ENCODE measurements at places on chromosomes 7 and 10.

- DNase-seq, result peak; percentile 32
Measured at GRCh38 chr10:69644658-69645295, 14.7 kb downstream of the FAM241B start.

GRCh38 chr10:124221356-124222317 is 128.2 kb upstream of the CHST15 start:
- no peak for DNase-seq

DNA sequence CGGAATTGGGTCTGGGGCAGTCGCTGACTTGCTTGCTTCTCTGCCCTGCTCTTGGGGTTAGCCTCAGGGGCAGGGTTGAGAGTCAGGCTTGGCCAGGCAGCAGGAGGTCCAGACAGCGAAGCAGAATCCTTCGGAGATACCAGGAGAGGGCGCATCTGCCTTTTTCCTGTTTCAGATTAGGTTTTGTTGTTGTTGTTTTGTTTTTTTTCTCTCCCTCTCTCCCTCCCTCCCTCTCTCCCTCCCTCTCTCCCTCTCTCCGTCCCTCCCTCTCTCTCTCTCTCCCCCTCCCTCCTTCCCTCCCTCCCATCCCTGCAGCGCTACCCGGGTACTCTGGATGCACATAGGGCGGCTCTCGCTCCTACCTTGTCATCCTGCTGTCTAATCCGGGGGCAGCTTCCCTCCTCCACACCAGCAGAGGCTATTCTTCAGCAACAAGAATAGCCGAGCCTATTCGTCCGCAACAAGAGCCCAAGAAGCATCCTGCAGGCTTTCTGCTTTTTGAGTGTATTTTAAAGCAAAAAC is 758 bp upstream of the OPTN start:
- no peak for DNase-seq

DNA sequence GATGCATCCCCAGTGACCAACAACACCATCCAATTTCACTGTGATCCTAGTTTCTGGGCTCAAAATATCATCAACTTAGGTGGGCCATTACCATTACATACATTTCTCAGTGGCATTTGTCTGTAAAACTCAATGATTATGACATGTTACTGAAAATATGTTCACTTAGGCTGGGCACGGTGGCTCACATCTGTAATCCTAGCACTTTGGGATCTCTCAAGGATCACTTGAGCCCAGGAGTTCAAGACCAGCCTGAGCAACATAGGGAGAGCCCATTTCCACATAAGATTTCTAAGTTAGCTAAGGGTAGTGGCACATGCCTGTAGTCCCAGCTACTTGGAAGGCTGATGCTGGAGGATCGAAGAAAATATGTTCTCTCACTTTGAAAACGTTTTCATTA is 91.0 kb downstream of the TRIM24 start:
- DNase-seq, result no peak

- no peak for DNase-seq
Measured at GRCh38 chr10:128440513-128441160, 314.4 kb upstream of the MKI67 start.

- DNase-seq, result no peak
Measured at GRCh38 chr10:14770927-14771326, 3.8 kb downstream of the FAM107B start.

- DNase-seq, result no peak
Measured at GRCh38 chr10:101451261-101451660, 97.3 kb downstream of the BTRC start.

DNA sequence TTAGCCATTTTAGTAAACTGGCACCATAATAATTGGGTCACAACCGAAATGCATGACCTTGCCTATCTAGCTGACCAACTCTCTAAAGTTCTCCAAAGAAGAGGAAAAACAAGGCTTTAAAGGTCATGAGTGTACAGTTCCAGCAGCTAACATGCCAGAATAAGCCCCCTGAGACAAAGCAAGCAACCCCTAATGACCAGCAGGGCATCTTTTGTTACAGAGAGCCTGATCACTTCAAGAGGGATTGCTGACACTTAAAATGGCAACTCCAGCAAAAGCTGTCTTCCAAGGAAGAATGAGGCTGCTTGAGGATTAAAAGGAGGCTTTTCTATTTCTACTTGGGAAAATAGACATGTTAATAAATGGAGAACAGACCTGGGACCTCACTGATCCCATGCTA is 213.6 kb downstream of the CDC14C start:
- no peak for DNase-seq

DNA sequence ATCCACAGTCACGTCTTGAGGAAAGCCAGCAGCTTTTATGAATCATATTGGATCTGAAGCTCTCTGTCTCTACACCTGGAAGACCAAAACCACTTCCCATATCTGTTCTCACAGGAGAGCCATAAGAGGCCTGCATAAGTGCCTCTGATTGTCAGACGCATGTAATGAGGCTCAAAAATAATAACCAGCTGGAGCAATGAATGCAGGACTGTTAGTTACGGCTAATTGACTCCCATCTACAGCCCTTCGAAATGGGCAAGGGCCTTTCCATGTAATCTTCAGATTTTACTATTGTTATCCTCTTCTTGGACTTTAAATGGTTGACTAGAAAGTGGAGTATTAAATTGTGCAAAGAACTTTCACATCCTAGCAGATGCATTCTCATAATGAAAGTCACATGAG is 4.4 kb upstream of the SEMA3C start:
- DNase-seq, result peak; percentile 15

All from common myeloid progenitor, CD34-positive (primary cell).